ENCODE measurements at places on chromosomes 16 and 17.
A peak's percentile ranks its signal among the peaks of the same experiment; 100 is the strongest.

- DNase-seq = no peak
These were observed 243.1 kb upstream of the MAF start for GRCh38 chr16:79843631-79844043.

GRCh38 chr16:10103700-10104099 is 78.5 kb downstream of the GRIN2A start:
- DNase-seq = no peak

GRCh38 chr16:68289621-68290329 is 21.0 kb downstream of the SLC7A6OS start:
- DNase-seq = peak; percentile 95

DNA sequence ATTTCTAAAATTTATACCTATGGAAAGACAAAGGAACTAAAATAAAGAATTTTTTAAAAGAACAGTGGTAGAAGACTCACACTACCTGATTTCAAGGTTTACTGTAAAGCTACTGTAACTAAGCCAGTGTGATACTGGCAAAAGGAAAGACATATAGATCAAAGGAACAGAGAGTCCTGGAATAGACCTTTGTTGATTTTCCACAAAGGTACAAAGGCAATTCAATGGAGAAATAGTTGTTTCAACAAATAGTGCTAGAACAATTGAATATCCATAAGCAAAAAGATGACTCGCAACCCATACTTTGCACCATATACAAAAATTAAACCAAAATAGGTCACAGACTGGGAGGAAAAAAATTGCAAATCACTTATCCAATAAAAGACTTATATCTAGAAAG is 36.7 kb downstream of the MYH10 start:
- DNase-seq = no peak

- no peak for DNase-seq
These were observed 2.3 kb upstream of the MAZ start for GRCh38 chr16:29804020-29804419.

GRCh38 chr16:84253173-84253572 is 13.4 kb upstream of the KCNG4 start:
- DNase-seq = no peak

- DNase-seq = no peak
These were observed 12.9 kb upstream of the CACNG5 start for GRCh38 chr17:66822009-66822408.

GRCh38 chr16:31223044-31223443 is 6.1 kb upstream of the PYDC1 start:
- DNase-seq = no peak

- DNase-seq = no peak
These were observed 349.8 kb downstream of the UTP18 start for GRCh38 chr17:51610155-51610554.

DNA sequence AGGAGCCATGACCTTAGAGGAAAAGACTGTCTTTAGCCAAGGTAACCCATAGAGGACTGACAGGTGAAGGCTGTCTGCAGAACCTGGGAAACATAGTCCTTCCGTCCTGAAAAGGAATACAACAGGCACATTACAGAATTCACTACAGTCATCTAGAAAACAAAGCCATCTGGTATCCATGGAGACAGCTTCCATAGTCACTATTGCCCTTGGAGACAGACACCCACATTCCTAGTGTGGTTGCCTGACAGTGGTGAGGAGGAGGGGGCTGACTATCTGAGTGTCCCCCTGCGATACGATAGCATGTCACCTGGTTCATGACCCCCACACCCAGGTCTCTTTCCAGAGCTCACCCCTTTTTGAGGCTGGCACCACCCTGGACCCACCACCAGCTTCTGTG is 254.7 kb downstream of the CDH13 start:
- DNase-seq = no peak

DNA sequence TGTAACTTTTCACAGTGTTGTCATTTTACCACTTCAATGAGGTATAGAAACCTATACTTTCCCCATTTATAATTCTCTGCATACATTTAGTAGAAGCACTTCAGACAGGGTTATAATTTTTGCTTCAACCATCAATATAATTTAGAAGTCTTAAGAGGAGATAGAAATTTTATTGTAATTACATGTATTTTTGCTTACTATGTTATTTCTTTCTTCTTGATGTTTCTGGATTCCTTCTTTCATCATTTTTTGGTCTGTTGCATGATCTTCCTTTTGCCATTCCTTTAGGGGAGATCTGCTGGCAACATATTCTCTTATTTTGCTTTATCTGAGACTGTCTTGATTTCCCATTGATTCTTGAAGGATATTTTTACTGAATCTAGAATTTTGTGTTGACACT is 31.1 kb downstream of the SPECC1 start:
- DNase-seq = no peak

DNA sequence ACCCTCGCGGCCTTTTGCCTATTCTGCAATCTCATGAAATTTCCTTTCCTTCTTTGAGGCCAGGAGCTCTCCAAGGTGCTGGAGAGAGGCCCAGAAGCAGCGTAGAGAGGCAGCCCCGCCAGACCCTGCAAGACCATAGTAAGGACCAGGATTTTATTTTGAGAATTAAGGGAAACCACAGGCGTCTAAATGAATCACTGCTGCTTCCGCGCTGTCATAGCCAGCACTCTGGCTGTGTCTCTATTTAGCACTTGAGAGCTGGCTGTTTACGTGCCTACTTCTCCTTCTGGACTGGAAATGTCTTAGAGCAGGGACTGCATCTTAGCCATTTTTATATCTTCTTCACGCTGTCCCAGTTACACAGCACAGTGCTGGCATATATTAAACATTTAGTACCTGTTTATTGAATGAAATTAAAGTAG is 37.6 kb upstream of the PIRT start:
- peak; percentile 57 for DNase-seq

DNA sequence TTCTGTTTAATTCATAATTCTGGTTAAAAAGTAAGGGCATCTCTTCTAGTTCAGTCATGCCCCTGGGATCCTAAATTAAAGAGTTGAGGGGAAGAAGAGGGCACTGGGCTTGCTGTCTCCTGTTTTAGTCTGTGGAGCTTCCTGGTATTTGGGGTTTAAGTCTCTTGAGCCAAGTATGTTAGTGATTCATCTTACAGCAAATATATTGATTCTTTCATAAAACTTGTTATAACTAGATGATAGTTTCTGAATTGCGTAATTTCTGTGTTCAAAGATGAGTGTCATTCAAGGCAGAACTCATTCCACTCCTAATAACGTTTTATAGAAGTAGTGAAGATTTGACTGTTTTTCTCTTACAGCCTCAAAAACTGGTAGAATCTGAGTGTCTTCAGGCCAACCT is 1.7 kb downstream of the TXNDC17 start:
- no peak for DNase-seq

DNA sequence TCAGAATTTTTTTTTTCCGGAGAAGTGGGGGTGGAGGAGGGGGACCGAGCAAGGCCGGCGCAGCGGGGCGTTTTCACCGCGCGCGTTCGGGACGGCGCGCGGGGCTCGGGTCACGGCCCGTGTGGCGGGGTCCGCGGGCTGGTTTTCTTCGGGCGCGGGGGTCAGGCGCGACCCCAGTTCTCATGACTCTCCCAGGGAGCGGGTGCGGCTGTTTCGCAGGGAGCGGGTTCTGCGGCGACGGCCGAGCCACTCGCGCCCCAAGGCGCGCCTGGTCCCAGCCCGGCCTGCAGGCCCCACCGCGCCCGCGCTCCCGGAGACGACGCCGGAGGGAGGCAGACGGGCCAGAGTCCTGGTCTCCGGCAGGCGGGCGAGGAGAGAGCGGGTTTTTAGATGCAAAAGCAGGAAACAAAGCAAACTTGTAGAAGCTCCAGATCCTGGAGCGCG is 1.0 kb downstream of the BAHCC1 start:
- DNase-seq = no peak

DNA sequence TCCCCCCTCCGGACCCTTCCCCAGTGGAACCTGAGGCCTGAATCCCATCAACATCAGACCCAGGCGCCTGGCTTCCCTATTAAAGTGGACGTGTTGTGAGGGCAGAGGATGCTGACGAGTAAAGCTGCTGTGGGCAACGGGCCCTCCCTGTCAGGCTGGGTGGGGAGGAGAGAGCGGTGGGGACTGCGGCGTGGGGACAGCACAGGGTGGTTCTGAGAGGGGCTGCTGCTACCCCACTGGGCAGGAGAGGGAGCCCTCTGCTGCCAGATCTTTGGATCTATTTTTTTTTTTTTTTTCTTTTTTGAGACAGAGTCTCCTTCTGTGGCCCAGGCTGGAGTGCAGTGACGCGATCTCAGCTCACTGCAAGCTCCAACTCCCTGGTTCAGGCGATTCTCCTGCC is 5.9 kb downstream of the CA5A start:
- peak; percentile 50 for DNase-seq

- DNase-seq = no peak
These were observed 19.5 kb downstream of the ATP2A3 start for GRCh38 chr17:3944485-3945388.

- no peak for DNase-seq
These were observed 810 bp upstream of the GAN start for GRCh38 chr16:81313701-81314602.

DNA sequence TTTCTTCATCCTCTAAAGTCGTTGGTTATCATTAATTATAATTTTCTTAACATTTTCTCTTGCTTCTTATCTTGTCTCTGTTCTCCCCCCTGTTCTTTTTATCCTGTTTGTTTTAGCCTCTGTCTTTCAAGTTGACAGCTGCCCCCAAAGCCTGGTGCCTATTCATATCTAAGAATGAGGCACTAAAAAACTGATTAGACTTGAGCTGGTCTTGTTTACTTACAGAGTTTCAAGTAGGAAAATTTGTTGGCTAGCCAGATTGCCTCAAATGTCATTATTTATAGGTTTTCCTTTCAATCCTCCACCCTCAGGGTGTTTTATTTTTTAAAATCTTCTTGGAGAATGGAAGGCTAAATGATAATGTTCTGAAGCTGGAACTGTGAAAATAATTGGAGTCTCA is 236.0 kb downstream of the UTP18 start:
- DNase-seq = no peak

DNA sequence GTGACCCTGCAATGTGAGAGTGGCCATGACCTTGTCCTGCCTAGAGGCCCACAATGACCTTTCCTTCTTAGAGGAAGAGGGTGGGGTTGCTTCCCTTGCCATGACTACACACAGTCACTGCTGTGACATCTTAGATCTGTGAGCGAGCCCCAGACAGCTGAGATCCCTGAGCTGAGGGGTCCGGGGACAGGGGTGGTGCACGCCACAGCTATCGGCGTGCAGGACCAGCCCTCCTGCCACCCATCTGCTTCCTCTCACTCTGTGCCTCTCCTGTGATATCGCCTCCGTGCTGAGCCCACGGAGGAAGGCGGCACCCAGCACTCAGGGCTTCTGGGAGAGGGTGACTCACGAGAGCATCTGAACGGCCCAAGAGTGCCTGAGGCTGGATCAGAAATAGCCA is 35.2 kb downstream of the KIAA0513 start:
- DNase-seq = no peak

DNA sequence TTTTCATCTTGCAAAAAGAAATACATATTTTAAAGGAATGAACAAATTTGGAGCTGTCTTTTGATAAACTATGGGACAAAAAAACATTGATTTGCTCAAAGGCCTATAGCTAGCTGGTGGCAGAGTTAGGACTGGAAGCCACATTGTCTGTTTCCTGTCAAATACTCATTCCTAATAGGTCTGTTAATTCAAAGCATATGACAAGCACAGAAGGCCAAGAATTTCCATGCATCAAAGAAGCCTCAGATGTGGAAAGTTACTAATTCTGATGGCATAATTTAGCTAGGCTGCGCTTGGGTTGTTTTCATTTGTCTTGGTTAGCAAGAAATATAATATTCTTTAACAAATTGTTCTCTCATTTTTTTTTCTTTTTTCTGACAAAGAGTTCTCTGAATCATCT is 98.0 kb downstream of the CDK5R1 start:
- no peak for DNase-seq

DNA sequence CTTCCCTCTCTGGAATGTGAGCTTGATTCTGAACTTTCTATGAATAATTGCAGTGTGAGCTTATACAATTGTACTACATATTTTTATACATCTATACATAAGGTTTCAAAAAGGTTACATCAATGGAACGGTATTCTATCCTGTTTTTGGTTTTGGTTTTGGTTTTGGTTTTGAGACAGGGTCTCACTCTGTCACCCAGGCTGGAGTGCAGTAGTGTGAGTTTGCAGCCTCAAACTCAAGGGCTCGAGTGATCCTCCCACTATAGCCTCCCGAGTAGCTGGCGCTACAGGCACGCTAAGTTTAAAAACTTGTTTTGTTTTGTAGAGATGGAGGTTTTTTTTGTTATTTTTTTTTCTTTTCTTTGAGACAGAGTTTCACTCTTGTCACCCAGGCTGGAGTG is 1.1 kb downstream of the CTRB1 start:
- DNase-seq = no peak

DNA sequence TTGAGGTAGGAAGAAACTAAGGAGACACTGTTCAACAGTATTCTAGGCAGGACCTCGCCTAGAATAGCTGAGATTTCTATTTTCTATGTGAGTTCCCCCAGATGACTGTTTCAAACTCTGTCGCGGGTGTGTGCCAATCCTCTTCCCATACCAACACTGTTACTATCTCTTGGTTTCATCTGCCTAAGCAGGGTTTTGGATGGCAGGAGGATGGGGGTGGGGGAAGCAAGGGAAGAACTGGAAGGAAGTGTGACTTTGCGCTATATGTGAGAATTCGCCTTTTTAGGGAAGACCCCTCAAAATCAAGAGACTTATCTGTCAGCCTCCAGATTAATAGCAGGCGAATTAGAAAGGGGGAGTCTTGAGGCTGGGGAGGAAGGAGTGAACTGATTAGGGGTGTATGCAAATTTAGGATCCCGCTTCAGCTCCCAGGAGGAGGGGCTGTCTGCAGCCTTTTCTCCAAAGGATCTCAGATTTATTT is 521 bp upstream of the G6PC3 start:
- DNase-seq = peak; percentile 74

GRCh38 chr16:7278636-7279035 is 54.0 kb upstream of the RBFOX1 start:
- DNase-seq = no peak

- no peak for DNase-seq
These were observed 1.2 kb downstream of the ARHGAP44 start for GRCh38 chr17:12790249-12791106.

GRCh38 chr16:57349212-57350031 is 9.2 kb upstream of the CCL22 start:
- peak; percentile 81 for DNase-seq

- no peak for DNase-seq
These were observed 4.2 kb downstream of the CDR2 start for GRCh38 chr16:22370038-22370820.

- DNase-seq = no peak
These were observed 120.2 kb downstream of the SMG6 start for GRCh38 chr17:2183346-2183745.

DNA sequence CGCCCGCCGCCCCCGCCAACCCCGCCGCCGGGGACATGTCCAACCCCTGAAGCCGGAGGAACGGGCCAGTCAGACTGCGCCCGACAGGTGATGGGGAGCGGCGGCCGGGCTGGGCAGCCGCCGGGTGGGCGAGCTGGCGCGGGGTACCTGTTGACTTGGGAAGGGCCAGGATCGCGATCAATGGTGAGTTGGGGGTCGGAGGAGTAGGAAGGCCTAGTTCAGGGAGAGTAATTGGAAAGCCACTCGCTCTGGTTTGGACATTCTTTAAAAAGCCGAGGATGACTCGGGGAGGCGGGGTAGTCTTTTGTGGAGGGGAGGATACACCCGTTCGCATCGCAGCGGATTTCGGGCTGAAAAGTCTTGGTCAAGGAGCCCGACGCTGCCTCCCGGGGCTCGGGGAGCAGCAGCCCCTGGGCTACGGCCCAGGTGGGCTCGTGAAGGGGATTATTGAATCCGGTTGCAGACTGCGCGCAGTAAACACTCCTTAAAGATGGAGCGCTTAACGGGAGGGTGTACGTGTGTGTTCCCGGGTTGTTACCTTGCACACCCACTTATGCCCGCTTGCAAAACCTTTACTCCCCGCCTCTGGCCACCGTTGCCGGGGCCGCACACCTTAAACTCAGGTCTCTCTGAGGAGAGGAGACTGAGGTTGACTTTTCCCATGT is 123.8 kb downstream of the GOSR1 start:
- DNase-seq = peak; percentile 52

Measured in NB4 (cell line).